ENCODE measurements at places on chromosomes 1 and 21.
A peak's percentile ranks its signal among the peaks of the same experiment; 100 is the strongest.

GRCh38 chr1:35509558-35509957 lies 47.6 kb downstream of the KIAA0319L start:
- no peak for DNase-seq

GRCh38 chr1:8525558-8526275 lies 207.8 kb downstream of the SLC45A1 start:
- peak; percentile 70 for DNase-seq

- no peak for DNase-seq
Observed at GRCh38 chr1:111471012-111471411, 2.8 kb upstream of the C1orf162 start.

DNA sequence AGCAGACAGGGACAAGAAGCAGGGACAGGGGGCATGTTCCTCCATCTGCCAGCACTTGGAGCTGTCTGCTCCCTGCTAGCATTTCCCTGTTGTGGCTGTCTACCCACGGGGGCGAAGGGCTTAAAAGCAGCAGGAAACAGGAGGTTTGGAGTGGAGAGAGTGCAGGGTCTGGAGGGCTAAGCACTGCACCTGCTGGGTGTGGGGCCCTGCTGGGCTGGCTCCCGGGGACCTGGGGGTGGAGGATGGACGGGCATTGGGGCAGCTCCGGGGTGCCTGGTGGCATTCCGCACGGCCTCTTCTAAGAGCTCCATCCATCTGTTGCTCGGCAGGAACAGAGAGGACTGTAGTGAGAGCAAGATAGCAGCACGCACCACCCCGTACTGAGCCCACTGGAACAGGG lies 21.2 kb downstream of the LRRC71 start:
- DNase-seq, result no peak

GRCh38 chr1:73784026-73784425 lies 413.9 kb downstream of the LRRIQ3 start:
- no peak for DNase-seq

GRCh38 chr21:31905503-31906451 lies 33.0 kb downstream of the HUNK start:
- DNase-seq, result peak; percentile 19

- no peak for DNase-seq
Observed at GRCh38 chr1:211344152-211344618, 17.6 kb downstream of the TRAF5 start.

DNA sequence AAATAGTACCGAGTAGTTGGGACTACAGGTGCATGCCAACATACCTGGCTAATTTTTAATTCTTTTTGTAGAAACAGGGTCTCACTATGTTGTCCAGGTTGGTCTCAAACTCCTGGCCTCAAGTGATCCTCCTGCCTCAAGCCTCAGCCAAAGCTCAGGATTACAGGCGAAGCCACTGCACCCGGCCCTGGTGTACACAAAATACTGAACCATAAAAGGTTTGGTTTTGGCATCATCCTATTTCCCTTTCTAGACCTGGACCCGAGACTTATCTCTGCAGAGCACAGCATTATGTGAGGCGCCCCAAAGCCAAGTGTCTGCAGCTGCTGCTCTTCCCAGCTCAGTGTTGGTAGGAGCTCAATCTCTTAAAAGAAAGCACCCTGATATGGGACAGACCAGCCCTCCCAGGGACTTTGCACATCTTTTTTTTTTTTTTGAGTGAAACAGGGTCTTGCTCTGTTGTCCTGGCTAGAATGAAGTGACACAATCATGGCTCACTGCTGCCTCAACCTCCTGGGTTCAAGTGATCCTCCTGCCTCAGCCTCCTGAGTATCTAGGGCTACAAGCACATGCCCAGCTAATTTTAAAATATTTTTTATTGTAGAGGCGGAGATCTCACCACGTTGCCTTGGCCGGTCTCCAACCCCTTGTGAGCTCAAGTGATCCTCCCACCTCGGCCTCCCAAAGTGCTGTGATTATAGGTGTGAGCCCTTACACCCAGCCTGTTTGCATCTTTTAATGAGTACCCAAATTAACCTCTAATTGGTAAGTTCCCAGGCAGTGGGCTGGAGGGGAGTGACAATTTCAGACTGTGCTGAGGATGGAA lies 20.4 kb downstream of the TEX35 start:
- no peak for DNase-seq

- DNase-seq, result no peak
Observed at GRCh38 chr1:231958448-231958847, 331.9 kb downstream of the DISC1 start.

DNA sequence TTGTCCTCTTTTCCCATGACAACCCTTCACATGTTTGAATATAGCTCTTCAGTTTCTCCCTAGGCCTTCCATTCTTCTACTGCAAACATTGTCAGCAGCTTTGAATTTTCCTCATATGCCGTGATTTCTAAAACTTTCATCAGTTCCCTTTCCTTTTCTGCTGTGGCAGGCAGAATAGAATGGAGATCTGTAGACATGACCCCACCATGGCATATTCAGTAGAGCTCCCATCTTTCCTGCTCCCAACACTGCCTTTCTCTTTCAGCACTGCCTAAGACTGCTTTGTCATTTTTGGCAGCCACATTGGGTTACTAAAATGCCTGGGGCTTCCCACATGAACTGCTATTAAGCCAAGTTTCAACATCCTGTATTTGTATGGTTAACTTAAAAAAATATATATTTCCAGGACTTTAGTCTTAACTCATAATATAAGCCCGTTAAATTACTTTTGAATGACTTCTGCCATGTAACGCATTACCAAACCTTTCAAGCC lies 60.9 kb downstream of the TBX19 start:
- no peak for DNase-seq

DNA sequence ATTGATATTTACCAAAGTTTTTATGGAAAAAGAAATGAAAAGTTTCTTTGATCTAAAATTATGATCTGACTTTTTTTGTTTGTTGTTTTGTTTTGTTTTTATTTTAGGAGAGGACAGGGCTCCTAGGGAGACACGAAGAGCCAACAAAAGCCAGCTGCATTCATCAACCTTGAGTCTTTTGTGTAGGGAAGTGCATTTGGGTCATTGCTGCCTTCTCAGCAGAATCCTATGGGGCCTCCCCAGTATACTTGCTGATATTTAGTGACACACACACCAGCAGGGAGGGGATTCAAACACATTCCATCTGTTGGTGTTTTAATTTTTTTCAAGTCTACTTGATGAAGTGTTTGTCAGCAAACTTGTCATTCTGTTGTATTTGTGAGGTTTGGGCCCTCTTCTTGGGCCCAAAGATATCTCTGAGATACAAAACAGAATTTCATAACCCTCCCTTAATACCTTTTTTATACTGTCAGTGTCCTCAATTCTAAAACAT lies 203.5 kb downstream of the NTNG1 start:
- no peak for DNase-seq

DNA sequence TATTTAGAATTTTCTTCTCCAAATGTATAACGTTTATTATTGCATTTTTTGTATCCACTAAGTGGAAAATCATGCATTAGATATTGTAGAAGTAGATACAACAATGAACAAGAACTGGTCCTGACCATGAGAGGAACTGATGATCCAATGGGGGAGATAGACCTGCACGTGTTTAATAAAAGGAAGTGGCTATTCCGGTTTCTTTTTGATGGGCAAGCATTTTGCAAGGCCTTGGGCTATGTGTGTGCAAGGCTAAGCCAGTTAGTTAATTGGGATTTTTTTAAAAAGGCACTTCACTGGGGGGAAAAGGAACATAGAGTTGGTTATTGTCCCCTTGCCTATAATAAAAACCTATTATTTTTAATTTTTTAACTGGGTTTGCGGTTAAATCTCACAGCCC lies 961 bp upstream of the VCAM1 start:
- DNase-seq, result no peak

- DNase-seq, result no peak
Observed at GRCh38 chr21:25550352-25551120, 56.7 kb downstream of the MRPL39 start.

GRCh38 chr1:15515022-15515663 lies 8.9 kb downstream of the CASP9 start:
- DNase-seq, result peak; percentile 13

GRCh38 chr1:101566883-101567538 lies 330.2 kb downstream of the S1PR1 start:
- DNase-seq, result no peak

DNA sequence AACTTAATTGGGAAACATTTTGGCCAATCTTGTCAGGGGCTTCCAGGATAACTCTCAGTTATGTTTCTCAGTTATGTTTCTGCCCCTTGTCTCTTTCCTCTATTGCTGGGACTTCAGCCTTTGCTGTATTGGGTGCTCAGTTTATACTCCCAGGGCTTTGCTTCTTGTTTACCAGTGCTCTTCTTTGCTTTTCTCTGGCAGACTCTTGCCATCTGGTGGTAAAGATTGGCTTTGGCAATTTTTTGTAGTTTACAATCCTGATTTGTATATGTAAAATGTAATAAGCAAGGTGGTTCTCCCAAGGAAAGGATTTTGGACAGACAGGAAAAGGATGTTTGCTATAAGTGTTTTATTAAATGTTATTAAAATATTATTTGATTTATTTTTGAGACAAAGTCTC lies 37.9 kb downstream of the FABP3 start:
- peak; percentile 25 for DNase-seq

- DNase-seq, result peak; percentile 58
Observed at GRCh38 chr1:23273450-23274133, 56.3 kb upstream of the HTR1D start.

DNA sequence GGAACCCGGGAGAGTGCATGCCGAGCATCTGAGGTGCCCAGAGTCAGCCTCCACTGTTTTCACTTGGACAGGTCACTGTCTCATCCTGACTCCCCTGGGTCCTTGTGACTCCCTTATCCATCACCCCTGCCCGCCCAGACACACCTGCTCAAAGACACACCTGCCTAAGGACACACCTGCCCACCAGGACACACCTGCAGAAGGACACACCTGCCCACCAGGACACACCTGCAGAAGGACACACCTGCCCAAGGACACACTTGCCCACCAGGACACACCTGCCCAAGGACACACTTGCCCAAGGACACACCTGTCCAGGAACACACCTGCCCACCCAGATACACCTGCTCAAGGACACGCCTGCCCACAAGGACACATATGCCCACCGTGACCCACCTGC lies 70.8 kb upstream of the ARHGEF16 start:
- DNase-seq, result no peak
